PC-9 (cell line): ENCODE measurements at places on chromosomes 11 and 22. TPM values are rescaled to one million over a fixed set of nuclear protein-coding genes. Genes with fewer than 3 reads are reported as not detected.
A peak's percentile ranks its signal among the peaks of the same experiment; 100 is the strongest.

DNA sequence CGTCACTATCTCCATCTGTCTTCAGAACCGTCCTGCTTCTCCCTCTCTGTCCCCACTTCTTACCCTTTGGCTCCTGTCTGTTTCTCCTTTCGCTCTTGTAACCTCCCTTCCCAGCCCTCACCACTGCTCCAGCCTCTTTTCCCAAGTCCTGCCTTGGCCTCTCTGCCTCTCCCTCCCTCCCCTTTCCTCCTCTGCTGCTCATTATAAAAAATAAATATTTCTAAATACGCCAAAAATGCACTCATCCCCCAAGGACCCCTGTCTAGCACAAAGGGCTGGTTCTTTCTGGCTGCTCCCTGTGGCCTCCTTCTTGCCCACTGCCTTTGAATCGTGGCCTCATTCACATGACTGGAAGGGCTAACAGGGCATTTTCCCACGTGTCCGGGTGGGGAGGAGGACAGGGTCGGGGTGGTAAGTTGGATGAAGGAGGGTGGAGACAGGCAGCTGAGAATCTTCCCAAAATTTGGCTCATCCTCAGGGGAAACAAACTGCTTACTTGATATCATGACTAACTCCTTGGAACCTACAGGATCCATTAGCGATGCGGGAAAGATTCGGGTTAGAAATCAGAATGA lies 26.4 kb upstream of the OAF start:
- H3K27ac ChIP-seq = no peak overlapping the region
- no peaks in the 10 kb centered on the region for H3K27me3 ChIP-seq
- no peaks in the 10 kb centered on the region for H3K4me1 ChIP-seq
- no peaks in the 10 kb centered on the region for H3K36me3 ChIP-seq
- no peak for DNase-seq
- H3K4me3 ChIP-seq = no peak overlapping the region

DNA sequence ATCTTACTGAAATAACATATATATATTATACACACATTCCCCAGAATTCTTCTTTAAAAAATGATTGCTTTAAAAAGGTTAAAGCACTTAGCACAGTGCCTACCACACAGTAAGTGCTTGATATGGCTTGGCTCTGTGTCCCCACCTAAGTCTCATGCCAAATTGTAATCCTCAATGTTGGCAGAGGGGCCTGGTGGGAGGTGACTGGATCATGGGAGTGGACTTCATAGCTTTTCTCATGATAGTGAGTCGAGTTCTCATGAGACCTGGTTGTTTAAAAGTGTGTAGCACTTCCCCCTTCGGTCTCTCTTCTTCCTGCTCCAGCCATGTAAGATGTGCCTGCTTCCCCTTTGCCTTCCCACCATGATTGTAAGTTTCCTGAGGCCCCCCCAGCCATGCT lies 6.2 kb downstream of the CRYAB start:
- no peaks in the 10 kb centered on the region for H3K4me1 ChIP-seq
- H3K4me3 ChIP-seq = no peak overlapping the region
- no peaks in the 10 kb centered on the region for H3K36me3 ChIP-seq
- no peaks in the 10 kb centered on the region for H3K27me3 ChIP-seq

DNA sequence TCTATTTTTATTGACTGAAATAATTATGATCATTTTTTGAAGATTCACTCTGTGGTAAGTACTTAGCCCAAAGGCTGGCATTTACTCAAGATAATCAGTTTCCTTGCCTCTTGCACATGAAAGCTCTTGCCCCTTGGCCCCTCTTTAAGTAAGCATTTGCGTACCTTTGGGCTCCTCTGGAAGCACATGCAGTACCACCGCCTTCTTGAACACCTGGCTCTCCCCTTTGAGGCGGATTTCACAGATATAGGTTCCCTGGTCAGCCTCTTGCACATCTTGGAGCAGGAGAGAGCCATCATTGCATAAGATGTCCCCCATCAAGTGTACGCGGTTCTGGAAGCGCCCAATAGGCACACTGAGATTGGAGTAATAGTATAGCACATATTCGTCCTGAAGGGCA lies 14.5 kb downstream of the JAML start:
- no peak overlapping the region for H3K27ac ChIP-seq
- H3K4me3 ChIP-seq = no peak overlapping the region
- no peaks in the 10 kb centered on the region for H3K36me3 ChIP-seq
- no peaks in the 10 kb centered on the region for H3K27me3 ChIP-seq

- no peak overlapping the region for H3K4me3 ChIP-seq
- H3K36me3 ChIP-seq = no peaks in the 10 kb centered on the region
- H3K27me3 ChIP-seq = peaks cover 22% of the 10 kb centered on the region
- no peaks in the 10 kb centered on the region for H3K4me1 ChIP-seq
These were observed 33.7 kb downstream of the TSPAN18 start for GRCh38 chr11:44760477-44760872.

GRCh38 chr11:95556342-95557163 lies 233.0 kb downstream of the FAM76B start:
- no peak for DNase-seq
- H3K36me3 ChIP-seq = no peaks in the 10 kb centered on the region
- H3K4me1 ChIP-seq = no peaks in the 10 kb centered on the region
- H3K27ac ChIP-seq = no peak overlapping the region

DNA sequence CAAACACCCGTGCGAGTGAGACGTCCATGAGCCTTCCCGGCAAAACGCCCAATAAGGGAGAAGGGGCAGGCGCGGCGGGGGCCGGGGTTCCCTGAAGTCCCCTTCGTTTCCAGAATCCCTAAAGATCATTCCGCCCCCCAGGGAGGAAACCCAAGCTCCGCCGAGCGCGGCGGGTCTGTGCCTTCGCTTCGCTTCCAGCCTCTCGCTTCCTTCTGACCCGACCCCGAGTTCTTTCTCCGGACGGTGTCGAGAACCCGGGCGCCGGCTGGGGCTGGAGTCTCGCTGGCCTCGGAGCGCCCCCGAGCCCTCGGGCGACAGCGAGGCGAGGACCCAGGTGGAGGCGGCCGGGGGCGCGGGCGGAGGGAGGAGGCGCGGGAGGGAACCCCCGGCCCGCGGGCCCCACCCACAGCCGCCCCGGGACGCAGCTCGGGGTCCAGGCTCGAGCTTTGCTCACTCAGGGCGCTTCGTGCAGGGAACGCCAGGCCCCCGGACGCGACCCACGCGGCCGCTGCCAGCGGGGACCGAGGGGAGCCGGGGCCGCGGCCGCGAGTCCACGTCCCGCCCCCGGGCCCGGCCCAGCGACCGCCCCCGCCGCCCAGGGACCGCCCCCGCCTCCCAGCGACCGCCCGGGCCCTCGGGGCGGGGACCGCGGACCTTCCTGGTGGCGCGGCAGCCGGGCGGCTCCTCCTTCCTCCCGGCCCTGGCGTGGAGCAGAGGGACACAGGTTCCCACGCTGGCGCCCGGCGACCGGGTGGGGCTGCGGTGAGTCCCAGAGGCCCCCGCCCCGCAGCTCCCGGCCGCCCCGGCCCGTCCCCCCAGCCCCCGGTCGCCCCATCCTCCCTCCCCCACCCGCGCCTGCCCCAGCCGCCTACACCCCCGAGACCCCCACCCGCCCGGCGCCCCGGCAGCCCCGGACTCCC lies at the start of gene PGGHG:
Gene PGGHG, plus strand, starts transcription at position 649 of the 920 bp plus-strand sequence. CDS start 691 bp downstream, outside the sequence.
- H3K4me3 ChIP-seq = peak within 1 kb of the TSS; percentile 63
- no peak within 1 kb of the TSS for H3K27ac ChIP-seq
- peak; percentile 76 for DNase-seq
- H3K27me3 ChIP-seq = no peaks in the 10 kb centered on the region
- no peaks in the 10 kb centered on the region for H3K36me3 ChIP-seq
- H3K4me1 ChIP-seq = no peaks in the 10 kb centered on the region

DNA sequence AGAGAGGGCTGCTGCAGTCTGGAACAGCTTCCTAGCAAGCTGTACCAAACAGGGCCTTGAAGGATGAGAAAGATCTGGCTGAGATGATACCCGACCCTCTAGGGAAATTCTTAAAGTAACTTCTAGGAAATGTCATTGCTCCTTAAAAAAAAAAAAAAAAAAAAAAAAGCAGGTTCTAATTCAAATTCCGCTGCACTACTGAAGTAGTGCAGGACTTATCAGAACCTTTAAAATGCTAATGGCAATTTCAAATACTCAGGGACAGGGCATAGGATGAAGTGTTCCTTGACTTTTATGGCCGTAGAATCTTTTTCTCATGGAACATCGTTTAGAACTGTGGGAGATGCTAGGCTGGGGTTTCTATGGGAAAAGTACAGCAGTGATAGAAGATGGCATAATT lies 13.1 kb downstream of the MIAT start:
- no peaks in the 10 kb centered on the region for H3K36me3 ChIP-seq
- H3K4me1 ChIP-seq = peaks cover 14% of the 10 kb centered on the region
- DNase-seq = no peak
- no peaks in the 10 kb centered on the region for H3K27me3 ChIP-seq

DNA sequence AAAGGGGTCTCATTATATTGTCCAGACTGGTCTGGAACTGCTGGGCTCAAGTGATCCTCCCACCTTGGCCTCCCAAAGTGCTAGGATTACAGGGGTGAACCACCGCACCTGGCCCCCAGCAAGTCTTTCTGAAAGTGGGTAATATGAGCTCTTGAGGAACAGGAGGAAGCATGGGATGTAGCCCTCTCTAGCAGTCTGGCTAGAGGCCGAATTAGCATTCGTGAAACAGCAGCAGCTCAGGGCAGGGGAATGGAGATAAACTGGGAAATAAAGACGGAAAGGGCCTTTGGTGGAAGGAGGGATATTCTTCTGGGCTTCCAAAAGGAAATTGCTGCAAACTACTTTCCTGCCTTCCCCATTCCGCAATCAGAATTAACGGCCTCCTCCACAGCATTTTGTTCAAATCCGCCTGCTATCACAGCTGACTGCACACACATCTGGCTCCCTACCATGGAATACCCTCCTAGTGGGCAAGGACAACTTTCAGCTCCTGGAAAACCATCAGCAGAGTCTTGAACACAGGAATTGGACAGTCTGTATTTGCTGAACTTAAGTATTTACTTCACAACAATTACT lies 44.3 kb downstream of the MICAL3 start:
- no peaks in the 10 kb centered on the region for H3K4me1 ChIP-seq
- DNase-seq = no peak
- no peaks in the 10 kb centered on the region for H3K27me3 ChIP-seq

GRCh38 chr11:12834630-12835029 lies 160.4 kb downstream of the TEAD1 start:
- no peak overlapping the region for H3K27ac ChIP-seq
- H3K4me3 ChIP-seq = no peak overlapping the region
- no peak for DNase-seq

DNA sequence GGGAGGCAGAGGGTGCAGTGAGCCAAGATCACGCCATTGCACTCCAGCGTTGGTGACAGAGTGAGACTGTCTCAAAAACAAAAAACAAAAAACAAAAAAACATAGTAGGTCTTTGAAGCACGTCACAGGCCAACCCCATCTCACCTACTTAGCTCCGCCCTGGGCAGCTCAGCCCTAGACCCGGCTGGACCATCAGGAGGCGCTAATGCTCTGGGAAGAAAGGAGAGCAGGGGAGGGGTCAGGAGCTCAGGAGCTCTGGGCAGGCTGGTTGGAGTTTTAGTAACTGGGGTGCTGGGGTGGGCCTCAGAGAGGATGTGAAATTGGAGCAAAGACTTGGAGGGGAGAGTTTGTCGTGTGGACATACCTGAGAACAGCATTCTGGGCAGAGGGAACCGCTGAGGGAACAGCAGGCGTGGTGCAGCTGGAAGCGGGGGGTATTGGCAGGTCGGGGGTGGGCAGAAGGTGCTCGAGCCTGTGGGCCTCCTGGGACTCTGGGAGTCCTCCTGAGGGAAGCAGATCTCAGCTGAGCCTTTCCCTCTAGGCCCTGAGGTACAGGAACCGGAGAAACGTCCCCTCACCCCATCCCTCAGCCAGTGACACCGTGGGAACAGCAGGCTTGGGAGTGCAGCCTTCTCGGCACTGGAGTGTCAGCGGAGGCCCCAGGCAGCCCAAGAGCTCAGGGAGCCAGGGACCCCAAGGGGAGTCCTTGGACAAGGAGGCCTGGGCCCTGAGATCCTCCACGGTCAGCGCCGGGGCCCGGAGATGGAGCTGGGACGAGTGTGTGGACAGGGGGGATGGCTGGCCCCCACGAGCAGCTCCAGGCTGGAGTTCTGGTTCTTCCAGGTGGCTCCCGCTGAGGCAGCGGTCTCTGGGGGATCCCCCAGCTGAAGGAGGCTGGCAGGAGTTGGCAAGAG lies 2.2 kb upstream of the RPS6KA4 start:
- no peak overlapping the region for H3K4me3 ChIP-seq
- H3K27me3 ChIP-seq = no peaks in the 10 kb centered on the region
- peak; percentile 56 for DNase-seq

GRCh38 chr11:67407688-67408163 lies 3.8 kb downstream of the TBC1D10C start:
- no peaks in the 10 kb centered on the region for H3K4me1 ChIP-seq
- no peak overlapping the region for H3K27ac ChIP-seq
- no peaks in the 10 kb centered on the region for H3K27me3 ChIP-seq
- H3K36me3 ChIP-seq = no peaks in the 10 kb centered on the region

GRCh38 chr22:39559456-39560105 lies 11.0 kb upstream of the CACNA1I start:
- peaks cover 22% of the 10 kb centered on the region for H3K4me1 ChIP-seq
- 0 out of 2 replicates have a peak, but pooled peaks cover 10% of the 10 kb centered on the region for H3K27me3 ChIP-seq
- H3K27ac ChIP-seq = peak overlapping the region; percentile 30
- peak overlapping the region; percentile 19; the same call in 1 of the 2 replicates for H3K4me3 ChIP-seq
- peak; percentile 81 for DNase-seq
- no peaks in the 10 kb centered on the region for H3K36me3 ChIP-seq

SAA4 gene
- total RNA-seq = not detected in 2 replicates

OR5A1 gene
- total RNA-seq = not detected in 2 replicates

OR4C5 gene
- not detected in 2 replicates for total RNA-seq

PKP3 gene
- total RNA-seq = 83.7 and 109 TPM in 2 replicates
